ENCODE measurements at places on chromosomes 16 and 17.
A peak's percentile ranks its signal among the peaks of the same experiment; 100 is the strongest.

DNA sequence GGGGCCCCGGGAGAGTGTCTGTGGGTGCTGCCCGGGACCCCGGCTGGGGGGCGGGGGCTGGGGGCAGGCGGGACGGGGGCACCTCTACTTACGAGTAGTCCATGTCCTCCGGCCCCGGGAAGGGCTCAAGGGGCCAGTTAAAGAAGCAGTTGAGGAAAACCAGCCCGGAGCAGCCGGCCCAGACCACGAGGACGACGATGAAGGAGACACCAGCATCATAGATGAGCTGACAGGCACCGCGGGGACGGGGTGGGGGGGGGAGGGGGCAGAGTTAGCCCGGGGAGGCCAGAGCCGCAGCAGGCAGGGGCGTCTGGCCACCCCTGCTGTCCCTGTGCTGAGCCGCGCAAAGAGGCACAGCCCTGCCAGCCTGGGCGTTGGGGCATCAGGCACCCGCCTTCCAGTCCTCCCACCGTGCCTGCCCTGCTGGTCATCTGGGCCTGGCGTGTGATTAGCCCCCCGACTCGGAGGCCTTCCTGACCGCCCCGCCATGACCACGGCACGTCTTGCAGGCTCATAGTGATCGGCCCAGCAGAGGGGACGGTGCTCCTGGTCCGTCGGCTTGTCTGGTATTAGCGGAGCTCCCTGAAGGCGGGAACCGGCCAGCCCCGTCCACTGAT is 29.0 kb upstream of the PITPNA start:
- H3K27me3 ChIP-seq = no peaks in the 10 kb centered on the region
- H3K36me3 ChIP-seq = peaks cover 13% of the 10 kb centered on the region
- H3K4me1 ChIP-seq = peaks cover 24% of the 10 kb centered on the region
- H3K4me3 ChIP-seq = no peak overlapping the region

DNA sequence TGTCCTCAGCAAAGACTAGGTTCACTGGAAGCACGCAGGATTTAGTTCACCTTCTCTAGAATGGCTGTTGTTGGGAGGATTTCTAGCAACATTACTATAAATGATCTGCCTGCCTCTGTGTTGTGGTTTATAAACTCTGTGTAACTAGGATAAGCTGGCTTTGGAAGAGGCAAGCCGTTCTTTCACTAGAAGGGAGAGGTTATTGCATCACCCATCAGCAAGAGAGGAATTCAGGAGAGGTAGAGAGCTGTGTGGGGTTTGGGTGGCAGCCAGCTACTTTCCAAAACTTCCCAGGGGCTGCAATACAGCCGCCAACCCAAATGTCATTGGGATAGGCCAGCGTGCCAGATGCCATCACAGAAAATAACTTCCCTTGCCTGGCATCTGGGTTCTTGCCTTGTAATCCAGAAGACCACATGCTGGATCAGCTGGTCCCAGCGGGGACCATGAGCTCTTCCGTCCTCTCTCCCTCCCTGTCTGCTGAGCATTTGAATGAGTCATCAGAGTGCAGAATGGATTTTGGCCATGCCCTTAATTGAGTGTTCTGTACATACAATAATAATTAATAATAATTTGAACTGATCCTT is 95.7 kb upstream of the RBFOX1 start:
- H3K36me3 ChIP-seq = no peaks in the 10 kb centered on the region
- no peaks in the 10 kb centered on the region for H3K27me3 ChIP-seq
- no peak overlapping the region for H3K27ac ChIP-seq
- DNase-seq = no peak
- H3K4me3 ChIP-seq = no peak overlapping the region
- no peaks in the 10 kb centered on the region for H3K4me1 ChIP-seq

DNA sequence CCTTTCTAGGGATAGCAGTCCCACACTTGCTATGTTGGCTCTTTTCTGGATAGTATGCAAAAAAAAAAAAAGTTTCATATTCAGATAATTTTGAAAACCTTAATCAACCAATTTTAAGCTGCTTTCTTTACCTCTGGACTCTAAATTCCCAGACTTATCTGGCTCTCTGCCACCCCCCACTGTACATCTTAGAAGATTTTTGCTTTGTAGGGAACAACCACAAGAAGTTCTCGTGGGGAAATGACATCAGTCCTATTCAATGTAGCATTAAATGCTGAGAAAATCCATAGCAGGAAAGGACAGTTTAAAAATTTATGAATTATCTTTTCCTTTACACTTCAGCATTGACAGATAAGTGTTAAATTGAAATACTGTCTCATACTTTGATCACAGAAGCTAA is 562.7 kb upstream of the HSBP1 start:
- no peak overlapping the region for H3K4me3 ChIP-seq
- no peaks in the 10 kb centered on the region for H3K36me3 ChIP-seq
- DNase-seq = no peak
- H3K4me1 ChIP-seq = no peaks in the 10 kb centered on the region
- H3K27me3 ChIP-seq = no peaks in the 10 kb centered on the region

GRCh38 chr17:47896672-47897490 is 845 bp downstream of the SP2 start:
- no peaks in the 10 kb centered on the region for H3K27me3 ChIP-seq
- no peak for DNase-seq
- peak overlapping the region; percentile 100 for H3K27ac ChIP-seq
- peak overlapping the region; percentile 81 for H3K4me3 ChIP-seq
- H3K36me3 ChIP-seq = peaks cover 10% of the 10 kb centered on the region

DNA sequence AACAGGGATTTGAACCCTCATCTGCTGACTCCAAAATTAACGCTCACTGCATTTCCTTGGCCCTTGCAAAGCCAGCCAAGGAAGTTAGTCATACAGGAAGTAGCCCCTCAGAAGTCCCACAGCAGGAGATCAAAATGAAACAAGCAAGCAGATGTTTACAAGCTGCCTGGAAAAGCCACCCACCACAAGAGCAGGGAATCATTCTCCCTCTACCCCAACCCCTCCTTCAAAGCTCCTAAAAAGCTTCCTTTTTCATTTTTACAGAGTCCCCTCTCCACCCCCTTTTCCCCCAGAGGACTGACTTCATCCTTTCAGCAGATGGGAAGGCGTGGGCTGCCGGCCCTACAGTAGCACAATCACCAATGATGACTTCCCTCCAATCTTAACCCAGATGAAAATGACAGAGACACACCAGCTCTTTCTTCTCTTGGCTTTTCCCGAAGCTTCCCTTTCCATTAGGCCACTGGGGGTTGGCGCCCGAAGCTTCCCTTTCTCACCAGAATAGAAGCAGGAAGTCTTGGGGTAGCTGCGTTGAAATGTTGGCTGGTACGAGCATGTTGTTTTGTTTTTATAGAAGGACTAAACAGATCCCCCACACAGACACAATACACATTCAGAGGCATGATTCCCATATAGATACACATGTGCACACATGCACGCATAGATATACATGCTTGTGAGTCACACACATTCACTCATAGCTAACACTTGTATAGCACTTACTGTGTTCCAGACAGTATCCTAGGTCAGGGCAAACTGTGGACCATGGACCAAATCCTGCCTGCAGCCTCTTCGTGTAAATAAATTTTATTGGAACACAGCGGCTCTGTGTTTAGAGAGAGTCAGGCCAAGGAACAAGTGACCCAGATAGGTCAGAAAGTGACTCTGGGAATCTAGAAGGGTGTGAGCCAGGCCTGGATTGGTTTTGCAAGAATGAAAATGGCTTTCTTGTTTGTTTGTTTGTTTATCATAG is 17.4 kb downstream of the ITPRIPL2 start:
- no peaks in the 10 kb centered on the region for H3K36me3 ChIP-seq
- no peaks in the 10 kb centered on the region for H3K27me3 ChIP-seq
- H3K27ac ChIP-seq = peak overlapping the region; percentile 85
- H3K4me3 ChIP-seq = no peak overlapping the region
- DNase-seq = peak; percentile 32

DNA sequence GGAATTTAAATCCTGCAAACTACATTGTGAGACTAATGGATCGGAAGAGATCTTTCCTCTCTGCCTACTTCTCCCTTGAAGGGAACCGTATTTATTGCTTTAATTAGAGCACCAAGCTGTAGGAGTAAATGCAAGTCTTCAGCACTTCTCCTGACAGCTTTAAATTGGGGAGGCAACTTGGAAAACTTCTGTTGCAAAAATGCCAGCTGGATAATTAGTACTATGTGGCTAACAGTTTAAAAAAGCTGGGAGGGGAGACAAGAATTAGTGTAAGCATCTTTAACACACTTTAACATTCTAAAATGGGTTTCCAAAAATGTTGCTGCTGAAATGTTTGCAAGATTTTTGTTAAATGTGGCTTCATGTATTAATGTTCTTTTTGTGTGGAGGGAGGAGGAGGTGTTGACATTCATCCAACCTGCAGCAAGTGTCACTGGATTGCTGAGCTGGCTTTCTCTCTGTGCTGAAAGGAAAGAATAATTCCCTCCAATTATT is 108.5 kb downstream of the PCTP start:
- no peaks in the 10 kb centered on the region for H3K36me3 ChIP-seq
- no peak overlapping the region for H3K27ac ChIP-seq
- H3K4me1 ChIP-seq = no peaks in the 10 kb centered on the region
- no peak overlapping the region for H3K4me3 ChIP-seq
- H3K27me3 ChIP-seq = no peaks in the 10 kb centered on the region

- no peaks in the 10 kb centered on the region for H3K27me3 ChIP-seq
- H3K36me3 ChIP-seq = no peaks in the 10 kb centered on the region
- H3K4me3 ChIP-seq = no peak overlapping the region
- no peaks in the 10 kb centered on the region for H3K4me1 ChIP-seq
- no peak overlapping the region for H3K27ac ChIP-seq
Measured at GRCh38 chr16:17246268-17246885, 224.4 kb downstream of the XYLT1 start.
